ENCODE measurements at places on chromosomes 7 and 10.
A peak's percentile ranks its signal among the peaks of the same experiment; 100 is the strongest.

GRCh38 chr10:4370376-4370775, 455.6 kb upstream of the AKR1E2 start:
- DNase-seq: no peak

- no peak for DNase-seq
Observed at GRCh38 chr10:131553121-131553520, 241.6 kb upstream of the TCERG1L start.

GRCh38 chr10:16663444-16663843, 141.8 kb upstream of the C1QL3 start:
- no peak for DNase-seq

- DNase-seq: no peak
Observed at GRCh38 chr7:105640956-105641810, 59.9 kb upstream of the EFCAB10 start.

GRCh38 chr10:46525177-46525823, 31.2 kb downstream of the GPRIN2 start:
- peak; percentile 49 for DNase-seq

GRCh38 chr10:57741751-57742150, 525.9 kb downstream of the IPMK start:
- DNase-seq: no peak

DNA sequence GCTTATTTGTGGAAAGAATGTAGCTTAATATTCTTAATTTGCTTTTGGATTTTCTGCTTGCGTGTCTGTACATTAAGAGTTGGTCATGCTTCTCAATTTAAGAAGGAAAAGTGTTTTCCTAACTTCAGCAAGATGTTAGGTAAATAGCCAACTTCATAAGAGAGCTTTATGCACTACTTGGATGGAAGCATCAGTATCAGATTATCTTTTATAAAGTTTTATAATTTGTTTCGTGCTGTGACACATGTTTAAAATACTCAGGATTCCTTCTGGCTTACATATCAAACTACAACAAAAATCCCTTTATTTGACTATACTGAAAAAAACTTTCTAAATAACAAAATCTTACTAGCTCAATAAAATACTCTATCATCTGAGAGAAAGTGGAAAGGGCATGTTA, 34.8 kb upstream of the AGR2 start:
- DNase-seq: no peak

DNA sequence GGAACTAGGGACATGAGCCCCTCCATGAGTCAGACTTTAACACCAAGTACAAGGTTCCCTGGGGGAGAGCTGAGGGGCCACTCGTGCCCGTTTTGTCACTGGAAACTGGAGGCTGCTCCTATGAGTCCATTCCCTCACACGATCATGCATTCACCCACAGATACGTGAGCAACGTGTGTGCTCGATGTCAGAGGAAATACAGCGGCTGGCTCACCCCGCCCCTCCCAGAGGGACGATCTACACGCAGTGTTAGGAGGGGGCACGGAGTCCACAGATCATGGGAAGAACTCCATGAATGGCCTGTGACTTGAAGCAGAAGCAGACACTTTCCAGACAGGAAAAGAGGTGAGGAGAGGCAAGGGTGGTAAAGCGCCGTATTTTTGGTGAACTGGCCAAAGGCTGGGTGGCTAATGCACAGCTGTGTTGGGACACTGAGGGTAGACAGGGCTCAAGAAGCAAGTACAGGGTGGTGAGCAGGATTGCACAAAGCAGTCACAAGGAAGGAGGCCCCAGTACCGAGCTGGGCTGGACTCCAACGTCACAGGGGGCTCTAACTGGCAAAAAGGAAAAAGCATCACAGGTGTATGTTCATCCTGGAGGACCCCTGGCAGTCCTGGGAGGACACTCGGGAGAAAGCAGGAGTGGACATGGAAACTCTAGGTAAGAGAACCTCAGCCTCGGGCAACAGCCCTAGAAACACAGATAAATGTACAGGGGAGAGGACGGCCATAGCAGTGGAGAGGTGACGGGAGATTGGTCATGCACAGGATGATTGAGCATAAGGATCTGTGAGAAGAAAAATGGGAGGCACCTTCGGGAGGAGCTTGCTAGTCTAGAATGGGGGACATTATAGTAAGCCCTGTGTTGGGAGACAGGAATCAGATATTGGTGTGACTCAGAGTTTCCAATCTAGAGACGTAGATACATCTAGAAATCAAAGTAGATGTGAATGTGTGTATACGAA, 41.2 kb downstream of the TNS3 start:
- no peak for DNase-seq

DNA sequence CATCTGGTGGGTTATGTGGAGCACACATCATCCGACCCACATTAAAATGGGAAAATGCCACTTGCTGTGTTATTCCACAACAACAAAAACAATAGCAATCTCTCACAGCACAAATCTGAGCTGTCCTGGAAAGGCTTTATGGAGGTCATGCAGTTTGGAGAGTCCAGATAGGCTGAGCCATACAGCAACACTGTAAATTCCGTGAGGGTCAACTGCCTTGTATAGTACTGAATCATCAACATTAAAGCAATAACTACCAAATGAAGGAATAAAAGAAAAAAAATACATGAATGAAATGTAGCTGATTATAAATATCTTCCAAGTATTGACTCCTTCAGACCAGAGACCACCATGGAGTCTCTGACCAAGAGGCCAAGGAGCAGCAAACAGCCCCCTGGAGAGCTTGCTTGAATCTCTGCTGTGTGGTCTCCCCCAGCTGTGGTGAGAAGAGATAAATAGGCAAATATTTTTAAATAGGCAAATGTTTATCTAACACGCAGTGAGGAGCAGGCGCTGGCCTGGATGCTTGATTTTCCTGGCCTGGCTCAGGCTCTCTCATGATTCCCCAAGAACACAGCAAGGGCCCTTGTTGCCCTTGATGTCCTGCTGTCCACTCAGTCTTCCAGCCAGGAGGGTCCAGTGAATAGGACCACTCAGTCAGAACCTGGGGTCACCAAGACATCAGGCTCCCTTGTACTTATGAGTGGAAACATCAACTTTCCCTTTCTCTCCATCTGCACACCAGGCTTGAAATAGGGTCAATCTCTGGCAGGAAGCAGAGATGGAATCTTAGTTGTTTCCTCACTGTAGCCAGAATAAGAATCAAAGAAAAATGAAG, 1021.3 kb downstream of the XPNPEP1 start:
- DNase-seq: no peak

GRCh38 chr7:149669121-149669818, 104.1 kb downstream of the ZNF467 start:
- DNase-seq: peak; percentile 55

- peak; percentile 75 for DNase-seq
Observed at GRCh38 chr10:69318867-69319727, 40.8 kb downstream of the HK1 start.

DNA sequence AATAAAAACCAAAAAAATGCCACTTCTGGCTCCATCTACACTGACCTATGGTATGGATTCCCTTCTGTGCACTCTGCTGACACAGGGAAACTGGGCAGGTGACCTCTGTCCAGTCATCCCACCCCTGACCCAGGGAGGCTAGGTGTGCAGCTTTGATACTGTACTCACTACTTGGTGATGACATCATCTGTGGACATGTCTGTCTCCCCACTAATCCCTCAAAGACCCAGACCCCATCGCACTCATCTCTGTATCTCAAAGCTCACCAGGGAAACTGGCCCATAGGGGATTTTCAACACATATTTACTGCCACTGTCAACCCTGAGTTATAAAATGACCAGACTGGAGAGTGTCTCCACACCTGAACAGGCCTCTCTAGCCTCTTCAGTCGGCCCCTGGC, 10.6 kb downstream of the SGMS1 start:
- DNase-seq: no peak

- no peak for DNase-seq
Observed at GRCh38 chr7:11714205-11714604, 117.8 kb downstream of the THSD7A start.

DNA sequence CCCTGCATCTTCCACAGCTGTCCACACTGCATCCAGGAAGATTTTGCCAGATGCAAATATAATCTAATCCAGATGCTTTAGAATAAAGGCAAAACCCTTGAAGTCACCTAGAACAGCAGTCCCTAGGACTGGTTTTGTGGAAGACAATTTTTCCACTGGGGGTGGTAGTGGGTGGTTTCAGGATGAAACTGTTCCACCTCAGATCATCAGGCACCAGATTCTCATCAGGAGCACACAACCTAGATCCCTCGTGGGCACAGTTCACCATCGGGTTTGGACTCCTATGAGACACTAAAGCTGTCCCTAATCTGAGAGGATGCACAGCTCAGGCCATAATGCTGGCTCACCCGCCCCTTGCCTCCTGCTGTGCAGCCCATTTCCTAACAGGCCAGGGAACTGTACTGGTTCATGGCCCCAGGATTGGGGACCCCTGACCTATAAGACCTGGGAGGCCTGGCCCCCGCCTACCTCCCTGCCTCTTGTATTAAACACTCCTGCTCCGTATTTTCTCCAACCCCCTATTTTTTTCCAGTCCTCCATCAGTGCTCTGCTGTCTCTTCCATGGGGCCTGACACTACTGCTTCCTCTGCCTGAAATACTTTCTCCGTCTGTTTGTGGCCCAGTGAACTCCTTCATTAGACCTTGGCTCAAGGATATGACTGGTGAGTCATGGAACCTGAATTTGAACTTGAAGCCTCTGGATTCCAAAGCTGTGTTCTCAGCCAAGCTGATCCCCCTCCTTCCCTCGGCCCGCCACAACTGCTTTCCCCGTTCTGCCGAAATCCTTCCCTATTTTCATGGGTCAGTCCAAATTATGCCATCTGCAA, 79.9 kb upstream of the RHEB start:
- peak; percentile 23 for DNase-seq

DNA sequence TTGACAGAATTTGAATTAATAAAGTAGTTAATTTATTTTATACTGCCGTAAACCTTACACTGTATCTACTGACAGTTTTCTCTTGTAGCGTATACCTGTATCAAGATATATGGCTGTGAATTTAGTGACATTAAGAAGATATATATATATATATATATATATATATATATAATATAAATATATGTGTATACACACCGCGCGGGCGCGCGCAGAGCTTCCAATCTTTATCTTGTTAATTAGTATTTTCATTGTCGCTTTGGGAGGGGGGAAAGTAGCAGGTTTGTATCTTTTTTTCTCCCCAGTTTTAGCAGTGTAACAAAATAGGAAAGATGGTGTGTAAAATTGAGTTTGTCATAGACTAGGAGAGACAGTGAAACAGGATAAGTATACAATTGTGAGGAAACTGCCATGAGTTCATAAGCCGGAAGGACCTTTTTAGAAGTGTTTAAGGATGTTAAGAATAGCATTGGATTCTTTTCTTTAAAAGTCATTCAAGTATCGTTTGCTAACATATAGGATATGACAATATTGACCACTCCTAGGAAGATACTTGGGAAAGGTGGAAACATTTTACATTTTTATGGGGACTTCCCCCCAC, 2.0 kb downstream of the PLEKHA1 start:
- peak; percentile 21 for DNase-seq

GRCh38 chr10:26448706-26449435, 10.7 kb downstream of the APBB1IP start:
- DNase-seq: peak; percentile 1

DNA sequence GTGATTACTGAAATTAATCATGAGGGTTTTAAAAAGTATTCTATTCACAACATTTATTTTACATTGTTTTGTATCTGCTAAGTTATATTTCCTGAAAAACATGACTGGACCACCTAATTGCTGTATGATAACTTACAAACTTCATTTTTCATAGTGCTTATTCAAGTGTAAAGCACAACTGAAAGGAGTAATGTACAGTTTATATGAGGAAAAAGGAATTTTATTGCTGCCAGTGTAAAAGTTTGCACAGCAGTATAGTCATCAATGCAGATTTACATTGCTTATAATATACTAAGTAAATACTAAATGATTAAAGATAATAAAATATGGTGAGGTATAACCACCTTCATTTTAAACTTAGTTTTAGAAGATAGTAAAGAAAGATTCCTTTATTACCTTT, 4.0 kb downstream of the PTEN start:
- no peak for DNase-seq

DNA sequence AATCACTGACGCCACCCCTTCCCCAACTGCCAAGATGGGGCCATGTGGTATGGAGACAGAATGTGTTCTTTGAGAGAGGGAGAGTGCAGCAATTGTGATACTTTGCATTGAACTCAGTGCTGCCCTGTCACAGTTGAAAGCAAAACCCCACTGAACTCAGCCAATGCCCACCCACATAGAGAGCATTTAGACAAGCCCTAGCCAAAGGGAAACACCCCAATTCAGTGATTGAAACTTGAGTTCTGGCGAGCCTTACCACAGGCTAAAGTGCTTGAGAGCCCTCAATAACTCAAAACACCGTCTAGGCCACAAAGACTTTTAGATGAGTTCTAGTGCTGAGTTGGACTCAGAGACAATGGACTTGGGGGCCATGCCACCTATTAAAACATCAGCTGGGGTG, 751.9 kb upstream of the POT1 start:
- no peak for DNase-seq

DNA sequence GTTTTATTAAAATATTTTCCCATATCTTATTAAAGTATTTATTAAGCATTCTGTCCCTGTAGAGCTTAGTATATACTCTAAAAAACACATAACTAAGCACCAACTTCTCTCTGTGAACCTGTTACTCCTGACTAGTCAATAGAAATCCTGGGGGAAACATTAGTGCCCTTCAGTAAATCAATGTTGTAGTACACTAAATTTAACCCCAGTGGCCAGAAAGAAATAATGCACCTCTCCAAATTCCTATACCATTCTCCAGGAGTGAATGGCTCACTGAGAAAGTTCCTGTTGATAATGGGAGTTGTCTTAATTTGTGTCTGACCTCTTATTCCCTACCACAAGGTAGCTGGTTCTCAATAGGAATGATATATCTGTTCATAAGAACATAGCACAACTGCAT, 188.2 kb downstream of the SEMA3D start:
- peak; percentile 34 for DNase-seq

DNA sequence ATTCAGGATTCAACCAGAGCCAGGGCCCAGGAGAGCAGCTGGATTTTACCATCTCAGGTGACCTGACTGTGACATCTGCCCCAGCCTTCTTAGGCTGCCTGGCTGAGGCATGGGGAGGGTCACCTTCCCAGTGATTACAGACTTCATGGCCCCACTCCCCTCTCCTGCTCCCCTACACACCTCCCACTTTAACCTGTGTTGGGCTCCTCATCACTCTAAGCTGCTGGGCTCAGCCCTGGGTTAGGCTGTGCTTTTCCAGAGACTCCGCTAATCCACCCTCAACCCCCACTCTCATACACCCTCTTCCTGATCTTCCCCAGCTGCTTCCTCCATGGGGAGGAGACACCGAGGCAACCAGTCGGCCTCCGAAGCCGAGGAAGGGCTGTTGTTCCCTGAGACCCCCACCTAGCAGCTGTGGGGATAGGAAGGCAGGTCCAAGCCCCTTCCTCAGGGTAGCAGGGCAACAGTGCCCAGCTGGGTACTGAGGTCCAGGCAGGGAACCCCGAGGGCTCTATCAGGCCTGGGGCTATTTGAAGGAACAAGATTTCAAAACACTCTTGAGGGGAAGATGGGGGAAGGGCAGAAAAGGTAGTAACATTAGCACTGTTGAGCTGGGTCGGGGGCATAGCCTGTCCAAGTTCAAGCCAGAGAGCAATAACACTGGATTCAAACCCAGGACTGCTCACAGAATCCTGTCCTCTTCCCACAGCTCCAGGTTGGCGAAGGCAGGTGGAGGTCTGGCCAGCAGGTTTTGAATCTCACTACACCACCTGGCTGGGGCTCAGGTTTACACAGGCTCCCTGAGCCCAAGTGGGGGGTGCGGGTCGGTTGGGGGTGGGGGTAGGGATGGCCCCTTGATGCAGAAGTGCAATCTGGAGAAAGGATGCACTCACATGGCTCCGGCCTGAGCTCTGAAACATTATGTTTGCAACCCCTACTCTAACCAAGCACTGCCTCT, 1.8 kb downstream of the IMPDH1 start:
- DNase-seq: peak; percentile 37
